Amygdala (tissue), 56 donors: ENCODE measurements at places on chromosomes 2 and 18.

DNA sequence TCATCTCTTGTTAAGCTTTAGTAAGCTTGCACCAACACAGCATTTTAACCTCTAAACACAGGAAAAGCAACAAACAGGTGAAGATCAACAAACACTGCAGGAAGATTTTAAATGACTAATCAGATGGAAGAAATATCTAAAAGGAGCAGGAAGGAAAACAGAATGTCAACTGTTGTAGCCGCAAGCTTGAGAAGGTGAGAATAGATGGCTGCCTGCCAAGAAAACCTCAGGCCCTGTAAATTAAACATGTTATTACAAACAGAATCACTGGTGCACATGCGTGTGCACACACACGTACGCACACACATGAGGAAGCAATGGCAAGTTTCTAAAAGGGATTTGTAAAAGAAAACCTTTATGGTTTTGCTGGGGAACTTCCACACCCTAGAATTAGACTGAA lies 257.8 kb upstream of the GALNT5 start:
- no peak for DNase-seq

DNA sequence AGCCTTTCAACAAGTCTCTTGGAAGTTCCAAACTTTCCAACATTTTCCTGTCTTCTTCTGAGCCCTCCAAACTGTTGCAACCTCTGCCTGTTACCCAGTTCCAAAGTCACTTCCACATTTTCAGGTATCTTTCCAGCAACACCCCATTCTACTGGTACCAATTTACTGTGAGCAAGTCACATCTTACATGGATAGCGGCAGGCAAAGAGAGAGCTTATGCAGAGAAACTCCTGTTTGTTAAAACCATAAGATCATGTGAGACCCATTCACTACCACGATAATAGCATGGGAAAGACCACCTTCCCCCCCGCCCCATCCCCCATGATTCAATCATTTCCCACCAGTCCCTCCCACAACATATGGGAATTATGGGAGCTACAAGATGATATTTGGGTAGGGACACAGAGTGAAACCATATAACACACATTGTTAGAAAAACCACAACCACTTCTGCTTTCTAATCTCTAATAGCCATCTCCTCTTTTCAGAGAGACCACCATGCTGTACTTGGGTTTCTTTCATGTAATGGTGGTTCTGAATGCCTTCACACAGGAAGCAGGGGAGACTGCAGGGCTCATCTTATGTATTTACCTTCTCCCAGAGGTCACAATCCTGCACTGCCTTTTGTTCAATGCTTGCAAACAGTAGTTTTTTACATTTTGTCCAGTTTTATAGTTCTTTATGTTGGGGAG lies 46.0 kb upstream of the CALCRL start:
- DNase-seq, result no peak

GRCh38 chr2:199770716-199771115 lies 80.3 kb downstream of the FTCDNL1 start:
- no peak for DNase-seq

- DNase-seq, result no peak
These were observed 3.0 kb downstream of the SAP130 start for GRCh38 chr2:128024816-128025215.

DNA sequence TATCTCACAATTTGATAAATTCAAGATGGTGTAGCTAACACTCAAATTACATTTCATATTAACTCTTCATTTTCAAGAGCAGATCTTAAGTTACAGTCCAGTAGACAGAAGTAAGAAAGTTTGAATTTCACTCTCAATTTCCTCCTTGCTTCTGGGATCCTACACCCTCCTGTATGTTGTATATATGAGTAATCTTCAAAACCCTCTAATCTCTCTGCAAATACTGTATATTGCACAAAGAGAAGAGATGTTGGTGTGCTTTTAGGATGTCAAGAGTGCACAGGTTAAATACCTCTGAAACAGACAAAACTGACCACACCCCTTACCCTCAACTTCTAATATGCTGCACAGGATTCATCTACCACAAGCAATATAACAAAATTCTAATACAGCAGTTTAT lies 6.7 kb downstream of the CHST9 start:
- DNase-seq, result no peak

GRCh38 chr18:35418610-35419009 lies 41.5 kb upstream of the ZNF396 start:
- no peak for DNase-seq
